Naive thymus-derived CD8-positive, alpha-beta T cell (primary cell): ENCODE measurements at places on chromosomes 4 and X.

DNA sequence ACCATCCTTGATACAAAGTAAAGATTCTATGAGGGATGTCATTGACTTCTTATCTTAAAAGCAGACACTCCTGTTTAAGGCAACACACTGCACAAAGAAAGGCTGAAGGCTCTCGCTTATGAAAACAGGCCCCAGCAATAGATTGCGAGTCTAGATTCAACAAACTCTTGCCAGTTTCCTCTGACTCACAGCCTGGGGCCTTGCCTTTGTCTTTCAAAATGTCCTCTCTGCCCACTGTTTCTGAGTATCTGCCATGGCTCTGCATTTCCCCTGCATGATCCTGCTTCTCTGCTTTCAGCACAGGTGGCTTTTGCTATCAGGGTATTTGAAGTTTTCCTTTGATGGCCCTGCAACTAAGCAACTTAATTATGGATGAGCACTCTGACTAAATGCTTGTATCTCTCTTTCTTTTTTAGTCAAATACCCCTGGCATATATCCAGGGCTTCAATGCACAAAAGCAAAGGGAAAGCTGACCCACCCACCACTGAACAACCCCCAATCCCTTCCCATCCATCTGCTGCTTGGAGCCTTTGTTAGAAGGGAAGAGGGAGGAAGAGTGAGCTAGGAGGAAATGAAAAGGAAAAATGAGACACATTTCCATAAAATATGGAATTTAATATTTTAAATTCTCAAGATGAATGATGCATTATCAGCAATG is 32.2 kb downstream of the NDP start:
- DNase-seq: no peak

DNA sequence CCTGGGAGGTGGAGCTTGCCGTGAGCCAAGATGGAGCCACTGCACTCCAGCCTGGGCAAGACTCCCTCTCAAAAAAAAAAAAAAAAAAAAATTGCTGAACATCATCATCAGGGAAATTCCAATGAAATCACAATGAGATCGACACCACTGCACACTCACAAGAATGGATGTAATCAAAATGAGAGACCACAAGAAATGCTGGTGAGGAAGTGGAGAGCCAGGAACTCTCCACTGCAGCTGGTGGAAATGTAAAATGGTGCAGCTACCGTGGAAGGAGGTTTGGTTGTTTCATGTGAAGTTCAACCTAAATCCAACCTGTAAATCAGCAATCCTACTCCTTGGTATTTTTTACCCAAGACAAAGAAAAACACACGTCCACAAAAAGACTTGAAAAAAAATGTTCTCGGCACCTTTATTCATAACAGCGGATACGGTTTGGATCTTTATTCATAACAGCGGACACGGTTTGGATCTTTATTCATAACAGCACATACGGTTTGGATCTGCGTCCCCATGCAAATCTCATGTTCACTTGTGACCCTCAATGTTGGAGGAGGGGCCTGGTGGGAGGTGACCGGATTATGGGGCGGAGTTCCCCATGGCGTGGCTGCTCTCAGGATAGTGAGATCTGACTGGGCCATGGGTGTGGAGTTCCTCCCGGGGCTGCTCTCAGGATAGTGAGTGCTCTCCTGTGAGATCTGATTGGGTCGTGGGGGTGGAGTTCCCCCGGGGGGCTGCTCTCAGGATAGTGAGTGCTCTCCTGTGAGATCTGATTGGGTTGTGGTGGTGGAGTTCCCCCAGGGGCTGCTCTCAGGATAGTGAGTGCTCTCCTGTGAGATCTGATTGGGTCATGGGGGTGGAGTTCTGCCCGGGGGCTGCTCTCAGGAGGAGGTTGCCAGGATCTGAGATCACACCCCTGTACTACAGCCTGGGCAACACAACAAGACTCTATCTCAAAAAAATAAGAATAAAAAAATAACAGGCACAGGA is 7.7 kb downstream of the GAK start:
- DNase-seq: no peak

GRCh38 chr4:85607624-85608023 is 132.7 kb downstream of the ARHGAP24 start:
- no peak for DNase-seq

- DNase-seq: no peak
These were observed 981 bp downstream of the TET2 start for GRCh38 chr4:105147553-105148161.

GRCh38 chr4:24557026-24558025 is 27.0 kb downstream of the DHX15 start:
- no peak for DNase-seq

GRCh38 chrX:129981752-129982299 is 609 bp upstream of the BCORL1 start:
- DNase-seq: no peak

DNA sequence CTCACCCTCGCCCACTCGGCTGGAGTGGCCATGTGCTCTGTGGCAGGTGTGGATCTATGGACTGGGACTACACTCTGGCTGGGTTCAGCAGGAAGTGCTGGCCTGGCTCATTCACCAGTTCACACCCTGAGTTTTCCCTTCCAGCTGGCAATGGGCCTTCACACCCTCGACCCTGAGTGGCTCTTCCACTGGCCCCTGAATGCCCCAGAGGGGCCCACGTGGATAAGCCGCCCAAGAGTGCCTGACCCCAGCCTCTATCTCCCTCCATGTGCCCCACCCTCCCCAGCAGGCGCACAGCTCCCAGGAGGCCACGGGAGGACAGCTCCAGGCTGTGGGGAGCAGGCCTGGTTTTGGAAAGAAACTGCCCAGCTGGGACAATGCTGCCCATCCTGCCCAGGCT is 234.1 kb downstream of the AFAP1 start:
- no peak for DNase-seq
